ENCODE measurements at places on chromosomes 2 and 18.

DNA sequence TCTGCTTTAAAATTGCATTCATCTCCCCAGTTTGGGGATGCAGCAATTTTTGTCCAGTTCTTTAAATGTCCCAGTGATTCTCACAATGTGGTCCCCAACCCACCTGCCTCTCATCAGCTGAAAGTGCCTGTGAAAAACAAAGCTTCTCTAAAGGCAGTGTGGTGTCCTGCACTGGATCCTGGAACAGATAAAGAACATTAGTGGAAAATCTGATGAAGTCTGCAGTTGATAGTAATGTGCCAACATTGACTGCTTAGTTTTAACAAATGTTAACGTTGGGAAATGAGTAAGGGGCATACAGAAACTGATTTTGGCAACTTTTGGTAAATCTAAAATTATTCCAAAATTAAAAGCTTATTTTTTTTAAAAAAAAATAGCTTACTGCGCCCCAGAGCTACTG lies 9.3 kb downstream of the FZD5 start:
- no peak for DNase-seq

DNA sequence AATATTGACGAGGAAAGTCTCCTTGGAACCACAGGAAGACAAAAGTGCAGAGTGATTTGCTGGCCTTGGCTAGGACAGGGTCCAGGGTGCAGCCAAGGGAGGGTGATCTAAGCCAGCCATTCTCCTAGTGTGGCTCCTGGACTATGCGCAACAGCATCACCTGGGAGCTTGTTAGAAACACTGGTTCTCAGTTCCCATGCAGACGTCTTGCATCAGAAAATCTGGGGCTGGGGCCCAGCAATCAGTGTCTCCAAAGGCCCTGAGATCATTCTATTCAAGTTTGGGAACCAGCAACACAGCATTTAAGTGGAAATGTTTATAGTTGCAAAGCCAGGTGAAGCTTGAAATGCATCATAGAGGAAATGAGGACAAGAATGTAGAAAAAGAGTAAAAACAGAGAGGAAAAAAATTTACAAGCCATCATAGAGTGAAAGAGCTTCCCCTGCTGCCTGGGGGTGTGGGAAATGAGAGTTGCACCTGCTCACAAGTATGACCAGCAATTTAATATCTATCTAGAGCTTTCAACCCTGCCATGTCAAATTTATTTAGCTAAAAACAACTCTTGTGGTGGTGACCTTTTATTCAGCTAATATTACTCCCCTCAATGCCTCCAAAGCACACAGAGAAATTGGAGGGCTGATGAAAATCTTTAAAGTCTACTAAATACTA lies 54.4 kb upstream of the SEC11C start:
- no peak for DNase-seq

DNA sequence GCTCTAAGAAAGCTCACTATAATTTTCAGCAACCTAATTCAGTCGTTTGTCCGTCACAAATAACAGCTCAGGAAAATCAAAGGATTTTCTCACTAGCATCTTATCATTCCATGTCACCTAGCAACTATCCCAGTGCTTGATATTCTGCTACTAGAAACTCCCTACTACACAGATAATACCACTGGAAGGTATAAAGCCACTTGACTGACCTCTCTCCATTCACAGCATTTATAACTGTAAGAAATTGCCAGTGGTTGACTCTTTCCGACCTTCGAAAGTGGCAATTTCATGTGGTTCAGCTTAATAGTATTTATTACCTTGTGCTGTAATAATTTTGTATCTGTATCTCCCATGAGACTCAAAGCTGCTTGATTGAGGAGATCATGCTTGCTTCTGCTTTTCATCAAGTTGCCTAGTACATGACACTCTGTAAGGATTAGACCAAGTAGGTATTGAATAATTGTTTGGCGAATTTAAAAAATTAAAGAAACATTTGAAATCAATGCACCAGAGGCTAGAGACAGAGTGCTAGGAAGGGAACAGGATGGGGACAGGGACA lies 79.6 kb upstream of the TACR1 start:
- no peak for DNase-seq

DNA sequence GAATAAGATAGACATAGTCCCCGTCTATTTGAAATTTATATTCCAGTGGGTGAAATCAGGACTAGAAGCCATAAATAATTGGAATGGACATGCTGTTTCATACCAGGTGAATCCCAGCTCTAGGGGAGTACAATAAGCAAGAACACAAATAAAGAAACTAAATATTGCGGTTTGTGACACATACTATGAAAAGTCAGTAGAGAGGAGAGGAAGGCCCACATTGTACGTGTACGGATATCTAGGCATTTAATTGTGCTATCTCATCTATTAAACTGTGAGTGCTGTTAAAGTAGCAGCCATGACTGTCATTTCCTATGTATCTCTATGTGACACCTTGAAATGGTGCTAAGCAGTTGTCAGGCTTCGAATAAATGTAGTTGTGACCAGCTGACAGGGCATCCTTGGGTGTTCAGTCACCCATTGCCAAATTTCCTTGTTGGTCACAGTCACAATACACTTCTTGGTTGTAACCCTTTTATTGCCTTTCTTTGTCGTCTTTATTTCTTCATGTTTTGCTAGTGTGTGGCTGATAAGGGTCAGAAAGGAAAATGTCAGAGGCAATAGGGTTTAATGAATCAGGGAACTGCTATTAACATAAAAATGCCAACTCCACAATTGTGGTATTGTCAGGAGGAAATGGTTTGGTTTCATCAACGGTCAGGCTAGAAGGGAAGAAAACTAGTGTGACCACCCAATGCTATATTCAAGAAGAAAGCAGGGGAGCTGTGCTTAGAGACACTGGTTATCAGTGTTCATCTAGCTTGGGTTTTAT lies 31.5 kb downstream of the CPO start:
- no peak for DNase-seq

DNA sequence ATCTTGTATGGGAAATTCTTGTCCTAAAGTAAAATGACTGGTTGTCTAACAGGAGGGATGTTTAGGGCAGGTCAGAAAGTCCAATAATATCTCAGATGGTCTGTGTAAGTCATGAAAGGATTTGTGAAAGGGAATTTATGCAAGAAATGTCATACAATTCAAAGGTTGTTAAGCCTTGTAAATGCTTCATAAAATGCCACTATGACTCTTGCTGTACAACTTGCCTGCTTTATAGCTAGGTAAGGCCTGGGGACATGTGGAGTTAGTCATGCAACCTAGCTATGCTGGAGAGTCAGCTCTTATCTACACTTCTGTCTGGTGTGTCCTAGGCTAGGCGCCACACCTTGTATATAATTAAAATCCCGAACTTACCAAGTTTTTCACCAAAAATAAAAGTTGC lies 36.9 kb upstream of the VWA3B start:
- DNase-seq, result no peak

DNA sequence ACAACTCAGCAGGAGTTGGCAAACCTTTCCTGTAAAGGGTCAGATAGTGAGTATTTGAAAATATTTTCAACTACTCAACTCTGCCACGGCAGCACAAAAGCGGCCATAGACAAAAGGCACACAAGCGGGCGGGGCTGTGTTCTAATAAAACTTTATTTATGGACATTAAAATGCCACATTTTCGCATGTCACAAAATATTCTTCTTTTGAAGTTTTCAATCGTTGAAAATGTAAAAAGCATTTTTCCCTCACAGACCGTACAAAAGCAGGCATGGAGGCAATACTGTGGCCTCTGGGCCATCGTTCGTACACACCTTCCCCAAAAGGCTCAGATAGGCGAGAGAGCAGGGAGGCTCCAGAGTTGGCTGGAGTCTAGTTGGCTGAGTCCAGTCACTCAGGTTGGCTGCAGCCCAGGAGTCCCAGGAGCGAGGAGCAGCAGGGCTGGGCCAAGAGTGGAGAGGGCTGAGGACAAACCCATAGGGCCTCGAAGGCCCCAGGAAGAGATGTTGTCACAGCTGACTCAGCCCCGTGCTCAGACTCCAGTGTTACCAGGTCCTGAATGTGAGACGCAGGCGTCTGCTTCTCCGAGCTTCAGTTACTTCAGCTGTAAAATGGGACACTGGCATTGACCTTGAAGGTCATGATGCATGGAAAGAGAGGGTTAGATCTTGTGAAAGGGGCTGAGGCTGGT lies 42.5 kb downstream of the SDC1 start:
- no peak for DNase-seq

DNA sequence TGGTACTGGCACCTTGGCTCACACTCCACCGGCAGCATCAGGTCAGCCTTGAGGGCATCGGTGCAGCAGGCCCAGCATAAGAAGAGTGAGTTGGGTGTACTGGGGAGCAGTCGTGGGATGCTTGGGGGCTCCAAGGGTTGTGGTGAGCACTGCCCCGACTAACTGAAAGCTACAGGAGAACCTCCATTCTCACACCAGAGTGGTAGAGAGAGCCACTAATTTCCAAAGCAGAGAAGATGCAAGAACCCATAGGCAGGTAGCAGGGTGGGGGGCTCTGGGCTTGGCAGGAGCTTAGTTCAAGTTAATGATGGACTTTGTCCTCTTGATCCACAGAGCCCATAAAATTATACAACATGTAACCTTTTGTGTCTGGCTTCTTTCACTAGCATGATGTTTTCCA lies 148.0 kb upstream of the SMAD2 start:
- DNase-seq, result no peak

DNA sequence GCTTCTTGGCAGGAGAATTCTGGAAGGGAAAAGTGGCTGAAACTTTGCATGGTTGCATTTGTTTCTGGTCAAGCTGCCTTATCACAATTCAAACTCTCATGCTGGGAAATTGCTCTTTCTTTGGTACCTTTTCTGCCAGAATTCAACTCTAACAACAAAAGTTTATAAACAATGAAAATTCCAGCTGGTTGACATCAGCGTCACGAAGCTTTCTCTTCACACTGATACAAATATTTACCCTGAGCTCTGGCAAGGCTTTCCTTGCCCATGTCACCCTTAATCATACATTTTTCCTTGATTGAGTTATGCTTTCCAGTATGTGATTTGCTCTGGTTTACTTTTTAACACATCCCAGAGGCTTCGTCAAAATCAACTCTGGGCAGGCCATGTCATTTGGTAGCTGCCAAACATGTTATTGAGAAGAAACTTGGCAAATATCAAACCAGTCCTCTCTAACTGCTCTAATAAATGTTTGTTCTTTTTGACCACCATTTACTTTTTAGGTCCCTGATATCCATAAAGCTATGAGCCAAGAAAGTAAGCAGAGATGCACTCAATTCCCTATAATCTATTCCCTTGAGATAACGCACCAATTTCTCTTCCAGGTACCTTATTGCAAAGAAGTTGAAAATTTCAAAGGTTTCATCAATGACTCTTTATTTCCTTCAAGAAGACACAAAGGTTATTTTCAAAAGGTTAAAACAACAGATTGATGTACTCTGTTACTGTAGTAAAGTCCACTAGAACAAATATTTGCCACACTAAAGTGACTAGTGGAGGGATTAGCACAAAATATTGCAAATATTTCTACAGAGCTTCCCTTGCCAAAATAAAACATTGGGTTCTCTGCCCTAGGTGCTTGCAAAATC lies 1241.1 kb upstream of the ZEB2 start:
- DNase-seq, result no peak

GRCh38 chr2:71502941-71503738 lies 49.8 kb downstream of the DYSF start:
- DNase-seq, result no peak

DNA sequence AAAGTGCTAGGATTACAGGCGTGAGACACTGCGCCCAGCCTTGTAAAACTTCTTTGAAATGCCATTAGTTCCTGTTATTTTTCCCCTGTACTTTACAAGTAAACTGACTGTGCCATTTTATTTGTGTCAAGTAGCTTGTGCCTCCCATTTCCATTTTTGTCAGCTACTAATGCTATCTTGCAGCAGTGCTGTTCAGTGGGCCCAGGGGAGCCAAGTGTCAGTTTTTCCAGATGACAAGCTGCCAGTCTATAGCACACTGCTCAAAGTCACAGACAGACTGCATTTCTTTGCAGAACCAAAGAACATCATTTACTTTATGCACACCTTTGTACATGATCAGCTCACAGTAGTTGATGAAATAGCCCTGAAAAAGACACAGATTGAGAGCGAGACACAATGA lies 901.3 kb upstream of the CDH2 start:
- no peak for DNase-seq

GRCh38 chr2:10400568-10400977 lies 47.6 kb downstream of the ODC1 start:
- DNase-seq, result peak; percentile 10

DNA sequence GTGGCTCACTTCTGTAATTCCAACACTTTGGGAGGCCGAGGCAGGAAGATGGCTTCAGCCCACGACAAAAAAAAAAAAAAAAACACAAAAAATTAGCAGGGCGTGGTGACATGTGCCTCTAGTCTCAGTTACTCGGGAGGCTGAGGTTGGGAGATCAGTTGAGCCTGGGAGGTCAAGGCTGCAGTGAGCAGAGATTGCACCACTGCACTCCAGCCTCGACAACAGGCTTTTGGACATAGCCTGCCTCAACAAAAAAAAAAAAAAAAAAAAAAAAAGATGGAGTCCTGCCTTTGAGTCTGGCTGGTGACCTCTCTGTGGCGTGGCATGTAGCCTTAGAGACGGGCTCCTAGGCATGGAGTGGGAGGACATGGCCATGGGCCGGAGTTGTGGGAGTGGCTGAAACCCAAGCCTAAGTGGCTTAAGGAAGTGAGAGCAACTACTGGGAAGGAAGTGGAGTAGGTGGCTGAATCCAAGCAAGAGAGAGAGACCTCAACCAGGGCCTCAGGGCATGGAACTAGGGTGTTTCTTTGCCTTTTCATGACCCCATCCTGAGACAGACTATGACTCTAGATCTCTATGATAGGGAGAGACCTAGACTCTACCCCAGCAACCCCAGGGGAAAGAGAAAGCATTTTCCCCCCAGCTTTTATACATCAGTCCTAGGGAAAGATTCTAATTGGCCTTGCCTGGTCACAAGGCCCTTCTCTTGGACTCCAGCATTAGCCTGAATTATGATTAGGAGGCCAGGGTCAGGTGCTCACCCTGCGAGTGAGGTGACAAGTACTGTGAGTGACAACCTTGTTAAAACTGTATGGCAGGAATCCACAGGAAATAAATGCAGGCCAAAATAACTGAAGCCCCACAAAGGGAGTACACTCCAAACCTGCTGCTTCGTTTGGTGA lies 34.2 kb downstream of the NPAS2 start:
- peak; percentile 1 for DNase-seq

- DNase-seq, result no peak
Observed at GRCh38 chr2:176984987-176985386, 227.6 kb upstream of the HNRNPA3 start.

GRCh38 chr2:219681694-219682300 lies 54.4 kb downstream of the SLC4A3 start:
- DNase-seq, result no peak

DNA sequence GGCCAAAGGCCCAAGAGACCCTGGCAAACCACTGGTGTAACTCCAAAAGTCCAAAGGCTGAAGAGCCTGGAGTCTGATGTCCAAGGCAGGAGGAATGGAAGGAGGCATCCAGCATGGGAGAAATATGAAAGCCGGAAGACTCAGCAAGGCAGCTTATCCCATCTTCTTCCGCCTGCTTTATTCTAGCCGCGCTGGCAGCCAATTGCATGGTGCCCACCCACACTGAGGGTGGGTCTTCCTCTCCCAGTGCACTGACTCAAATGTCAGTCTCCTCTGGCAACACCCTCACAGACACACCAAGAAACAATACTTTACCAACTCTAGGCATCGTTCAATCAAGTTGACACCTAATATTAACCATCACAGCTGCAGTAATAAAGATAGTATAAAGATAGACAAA lies 34.1 kb downstream of the MAPK4 start:
- DNase-seq, result no peak
